ENCODE measurements at places on chromosomes 7 and 10.

- DNase-seq = no peak
Observed at GRCh38 chr10:71429304-71429703, 32.6 kb downstream of the CDH23 start.

- DNase-seq = no peak
Observed at GRCh38 chr7:102072636-102073209, 213.9 kb upstream of the SH2B2 start.

GRCh38 chr10:95818668-95819067, 62.7 kb downstream of the ENTPD1 start:
- no peak for DNase-seq

DNA sequence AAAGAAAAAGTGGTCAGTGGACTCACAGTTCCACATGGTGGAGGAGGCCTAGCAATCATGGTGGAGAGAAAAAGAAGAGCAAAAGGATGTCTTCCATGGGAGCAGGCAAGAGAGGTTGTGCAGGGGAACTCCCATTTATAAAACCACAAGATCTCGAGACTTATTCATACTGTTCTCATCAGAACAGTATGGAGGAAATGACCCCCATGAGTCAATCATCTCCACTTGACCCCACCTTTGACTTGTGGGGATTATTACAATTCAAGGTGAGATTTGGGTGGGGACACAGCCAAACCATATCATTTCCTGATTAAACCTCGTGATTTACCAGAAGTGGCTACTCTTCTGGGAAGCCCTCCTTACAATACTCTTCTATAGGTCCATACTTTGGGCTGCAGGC, 160.1 kb downstream of the SORCS1 start:
- DNase-seq = no peak

DNA sequence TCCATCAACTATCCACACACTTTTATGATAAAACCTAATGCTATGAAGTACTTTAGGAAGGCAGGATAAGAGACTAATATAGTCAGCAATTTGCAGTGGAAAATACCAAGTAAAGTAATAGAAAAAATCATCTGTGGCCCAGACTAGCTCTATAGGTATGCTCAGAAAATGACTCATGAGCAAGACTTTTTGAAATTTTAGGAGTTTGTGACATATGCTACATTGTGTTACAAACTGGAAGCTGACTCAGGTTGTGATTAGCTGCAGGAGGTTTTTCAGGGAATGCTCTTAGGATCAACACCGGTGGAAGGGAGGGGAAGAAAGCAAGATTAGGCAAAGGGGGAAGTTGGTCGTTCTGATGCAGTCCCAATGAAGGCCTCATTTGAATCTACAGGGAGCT, 56.1 kb downstream of the FEZF1 start:
- DNase-seq = no peak

DNA sequence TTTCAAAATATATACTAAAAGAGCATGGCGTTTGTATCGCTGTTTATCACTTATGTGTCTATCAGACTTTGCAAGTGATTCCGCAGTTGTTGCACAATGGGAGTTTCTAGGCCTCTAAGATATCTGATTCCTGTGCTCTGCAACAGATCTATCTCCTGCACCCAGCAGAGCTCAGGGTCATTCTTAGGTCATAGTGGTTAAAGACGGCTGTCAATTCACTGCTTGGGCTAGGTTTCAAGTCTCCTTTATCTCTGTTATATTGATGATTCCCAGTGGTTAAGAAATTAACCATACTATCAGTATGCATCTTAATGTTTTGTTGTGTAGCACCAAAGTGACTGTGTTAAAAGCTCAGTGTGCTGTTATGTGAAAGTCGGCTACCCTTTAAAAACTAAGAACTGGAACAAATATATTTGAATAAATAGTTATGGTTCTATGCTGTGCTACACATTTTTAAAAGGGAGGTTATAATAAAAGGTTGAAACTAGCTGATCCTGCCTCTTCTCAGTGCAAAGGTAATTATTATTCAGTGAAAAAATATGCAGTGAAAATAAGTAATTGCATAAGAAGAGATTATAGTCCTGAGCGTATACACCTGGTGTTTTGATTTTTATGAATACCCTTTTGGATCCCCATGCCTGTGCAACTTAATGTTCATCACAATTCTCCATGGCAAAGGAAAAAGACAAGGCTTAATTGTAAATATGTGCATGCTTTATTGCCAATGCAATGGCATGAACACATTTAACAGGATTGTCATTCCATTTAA, 24.0 kb downstream of the HOXA1 start:
- no peak for DNase-seq

DNA sequence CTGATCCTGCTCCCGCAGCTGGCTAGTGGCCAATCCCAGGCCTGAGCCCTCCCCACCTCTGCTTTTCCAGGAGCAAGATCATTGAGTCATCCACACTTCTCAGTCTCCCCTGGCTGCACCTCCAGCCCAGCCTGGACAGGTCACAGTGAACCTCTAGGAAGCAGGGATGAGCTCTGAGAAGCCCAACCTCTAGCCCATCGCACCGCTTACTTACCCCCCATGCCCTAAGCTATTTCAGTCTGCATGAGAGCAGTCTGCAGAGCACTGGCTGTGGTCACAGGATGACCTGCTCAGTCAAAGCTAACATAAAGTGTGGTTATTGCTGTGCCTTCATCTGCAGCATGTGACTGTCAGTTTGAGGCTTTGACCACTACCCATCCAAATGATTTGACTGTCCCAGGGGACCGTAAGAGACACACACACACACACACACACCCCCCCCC, 129.2 kb downstream of the SORBS1 start:
- no peak for DNase-seq

- DNase-seq = no peak
Observed at GRCh38 chr7:134908289-134908688, 78.0 kb upstream of the AGBL3 start.

GRCh38 chr10:45096001-45096400, 95.3 kb downstream of the ZNF22 start:
- no peak for DNase-seq

DNA sequence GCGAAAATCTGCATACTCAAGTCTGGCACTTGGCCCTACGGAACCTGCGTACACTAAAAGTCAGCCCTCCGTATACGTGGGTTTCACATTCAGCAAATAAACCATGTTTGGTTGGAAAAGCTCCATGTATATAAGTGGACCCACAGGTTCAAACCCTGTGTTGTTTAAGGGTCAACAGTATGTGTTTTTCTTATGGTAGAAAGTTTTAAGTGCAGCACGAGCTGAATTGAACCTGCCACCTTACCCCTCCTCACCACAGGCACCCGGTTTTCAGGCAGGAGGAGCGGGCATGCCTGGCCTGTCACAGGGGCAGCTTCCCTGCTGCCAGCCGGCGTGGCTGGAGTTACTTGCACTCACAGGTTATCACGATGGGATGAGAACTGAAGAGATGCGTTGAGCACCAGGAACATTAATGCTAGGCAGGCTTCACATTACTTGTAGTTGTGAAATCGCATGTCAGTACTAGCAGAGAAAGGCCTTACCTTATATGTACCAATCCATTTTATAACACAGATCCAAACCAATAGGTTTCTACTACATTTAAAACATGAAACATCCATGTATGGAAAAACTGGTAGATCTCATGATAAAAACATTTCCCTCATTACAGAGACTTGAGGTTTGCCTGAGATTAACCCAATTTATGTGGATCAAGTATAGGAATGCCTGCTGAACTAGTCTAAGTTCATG, 12.9 kb downstream of the INSIG1 start:
- no peak for DNase-seq

DNA sequence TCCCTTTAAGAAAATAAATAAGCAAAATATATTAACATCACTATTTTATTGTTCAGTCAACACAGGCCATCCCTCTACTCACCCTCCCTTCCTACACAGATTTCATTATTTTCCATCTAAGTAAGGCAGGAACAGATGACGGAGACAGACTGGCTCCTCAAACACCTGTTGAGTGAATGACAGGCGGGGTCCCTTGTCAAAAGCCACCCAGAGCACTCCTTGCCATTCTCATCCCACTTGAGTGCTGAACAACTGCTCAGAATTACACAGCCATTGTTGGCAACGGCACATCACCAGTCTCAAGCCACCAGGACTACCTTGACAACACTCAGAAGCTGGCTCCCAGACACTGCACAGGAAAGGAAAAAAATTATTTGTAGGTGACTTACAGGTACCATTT, 3.3 kb downstream of the GRB10 start:
- DNase-seq = no peak

- DNase-seq = no peak
Observed at GRCh38 chr7:147071536-147071935, 954.9 kb downstream of the CNTNAP2 start.

GRCh38 chr7:142231716-142232115, 26.1 kb downstream of the PRSS58 start:
- DNase-seq = no peak

- no peak for DNase-seq
Observed at GRCh38 chr7:149330914-149331567, 69.0 kb downstream of the ZNF783 start.

DNA sequence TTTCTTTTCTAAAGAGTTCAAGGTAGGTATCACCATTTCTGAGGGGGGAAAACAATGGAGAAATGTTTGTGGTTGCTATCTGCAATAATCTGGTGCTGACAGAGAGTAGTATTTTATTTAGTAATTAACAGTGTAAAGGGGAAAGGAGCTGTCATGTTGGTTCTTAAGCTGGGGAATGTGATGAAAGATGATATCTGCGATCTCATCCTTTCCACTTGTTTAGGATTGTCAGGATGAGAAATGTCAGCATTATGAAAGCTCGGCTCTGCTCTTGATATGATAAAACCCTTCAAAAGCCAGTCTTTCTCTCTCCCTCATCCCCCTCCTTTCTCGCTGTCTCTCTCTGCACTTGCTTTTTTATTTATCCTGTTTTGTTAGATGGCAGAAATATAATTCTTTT, 106.1 kb downstream of the POU6F2 start:
- DNase-seq = no peak

GRCh38 chr7:148524479-148525224, 65.9 kb upstream of the C7orf33 start:
- DNase-seq = no peak

DNA sequence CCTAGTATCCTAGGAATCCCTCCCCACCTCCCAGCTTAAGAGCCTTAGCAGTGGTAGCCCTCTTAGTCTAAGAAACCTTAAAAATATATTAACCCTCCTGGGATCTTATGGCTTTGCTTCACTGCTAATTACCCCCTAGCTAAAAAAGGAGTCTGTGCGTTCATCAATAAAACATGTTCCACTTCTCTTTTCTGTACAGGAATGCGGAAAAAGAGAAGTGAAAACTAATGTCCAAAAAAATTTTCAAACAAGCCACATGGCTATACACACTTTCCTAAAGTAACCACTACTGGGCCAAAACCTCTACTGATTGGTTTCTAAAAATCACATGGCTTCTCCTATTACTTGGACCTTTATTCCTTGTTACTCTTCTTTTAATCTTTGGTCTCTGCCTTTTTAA, 667.1 kb upstream of the LRRTM3 start:
- DNase-seq = no peak
